ENCODE measurements at places on chromosomes 11 and 22.

- no peak for DNase-seq
Measured at GRCh38 chr11:28657378-28658030, 549.3 kb downstream of the METTL15 start.

GRCh38 chr11:117677729-117678310 is 119.2 kb downstream of the DSCAML1 start:
- DNase-seq: no peak

GRCh38 chr11:12761029-12761428 is 86.8 kb downstream of the TEAD1 start:
- no peak for DNase-seq

- no peak for DNase-seq
Measured at GRCh38 chr11:133712051-133712560, 133.2 kb downstream of the SPATA19 start.

DNA sequence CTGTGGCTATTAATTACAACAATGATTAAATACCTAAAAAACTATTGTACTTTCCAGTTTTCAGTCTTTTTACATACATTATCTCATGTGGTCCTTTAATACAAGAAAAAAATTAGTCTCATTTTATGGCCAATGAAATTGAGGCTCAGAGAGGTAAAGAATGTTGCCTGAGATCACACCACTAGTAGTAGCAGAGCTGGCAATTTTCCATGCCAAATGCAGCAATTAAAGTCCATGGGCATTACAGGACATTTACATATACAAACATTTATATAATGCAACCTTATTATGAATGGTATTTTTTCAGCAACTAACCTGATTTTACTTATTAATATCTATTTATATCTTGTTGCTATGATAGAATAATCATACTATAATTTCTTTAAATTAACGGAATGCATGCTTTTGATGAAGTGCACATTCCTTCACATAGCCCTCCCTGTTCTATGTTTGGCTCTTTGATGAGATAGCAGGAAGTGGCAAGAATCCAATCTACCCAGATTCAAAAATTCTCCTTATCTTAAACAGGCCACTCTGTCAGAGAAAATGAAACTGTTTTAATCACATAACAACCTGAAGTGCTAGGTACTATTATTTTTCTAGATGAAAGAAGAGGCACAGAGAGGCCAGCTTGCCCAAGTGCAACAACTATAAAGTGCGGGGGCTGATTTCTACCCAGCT is 120.9 kb upstream of the LDLRAD3 start:
- no peak for DNase-seq

Data from stimulated activated CD8-positive, alpha-beta memory T cell treated with anti-CD3 and anti-CD28 coated beads, Interleukin-15, amount 100 ng/mL, for 1 hour (primary cell).